ENCODE measurements at places on chromosomes 12 and 14.

DNA sequence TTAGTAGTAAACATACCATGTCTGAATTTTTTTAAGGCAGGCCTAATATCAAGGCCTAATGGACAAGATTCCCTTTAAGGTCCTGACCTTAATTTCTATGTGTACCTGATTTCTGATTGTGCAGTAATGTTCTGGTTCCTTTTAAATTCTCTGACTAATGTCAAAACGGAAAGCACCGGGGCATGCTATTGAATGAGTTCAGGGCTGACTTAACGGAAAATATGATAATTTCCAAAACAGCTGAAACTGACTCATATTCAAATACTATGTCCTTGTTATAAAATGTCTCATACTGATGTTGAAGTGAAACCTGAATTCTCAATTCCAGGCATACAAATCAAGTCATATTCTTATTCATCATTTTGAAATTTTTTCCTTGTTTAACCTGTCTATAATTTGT is 6.7 kb downstream of the TAS2R43 start:
- DNase-seq: no peak

DNA sequence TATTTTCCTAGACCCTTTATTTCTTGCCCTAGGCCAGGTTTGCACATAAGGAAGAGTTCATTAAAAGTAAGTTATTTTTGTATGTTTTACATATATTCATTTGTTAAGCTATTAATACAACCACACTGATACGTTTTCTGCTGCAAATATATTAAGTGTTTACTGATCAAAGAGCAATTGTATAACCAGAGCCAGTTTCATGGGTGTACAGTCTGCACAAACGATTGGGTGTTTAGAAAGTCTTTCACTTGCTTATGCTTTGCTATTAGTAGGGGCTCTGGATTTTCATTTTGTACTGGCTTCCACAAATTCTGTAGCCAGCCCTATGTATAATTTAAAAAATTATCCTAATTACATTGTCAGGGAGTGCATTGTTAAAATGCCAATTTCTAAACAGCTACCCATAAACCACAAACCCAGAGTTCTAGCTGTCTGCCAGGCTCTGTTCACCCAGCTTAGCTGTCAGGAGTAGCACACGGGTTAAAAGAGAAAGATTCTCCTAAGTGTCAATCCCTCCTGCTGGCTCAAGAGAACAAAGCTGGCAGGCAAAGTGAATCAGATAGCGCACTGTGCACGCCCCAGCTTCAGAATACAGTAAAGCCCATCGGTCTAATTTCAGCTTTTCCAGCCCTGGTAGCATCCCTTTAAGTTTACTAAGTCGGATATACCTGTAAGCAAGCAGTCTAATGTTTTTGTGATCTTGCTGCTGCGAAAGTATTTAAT is 151.0 kb upstream of the LMO3 start:
- DNase-seq: no peak

- no peak for DNase-seq
These were observed 133.0 kb downstream of the KIF26A start for GRCh38 chr14:104271391-104271790.

DNA sequence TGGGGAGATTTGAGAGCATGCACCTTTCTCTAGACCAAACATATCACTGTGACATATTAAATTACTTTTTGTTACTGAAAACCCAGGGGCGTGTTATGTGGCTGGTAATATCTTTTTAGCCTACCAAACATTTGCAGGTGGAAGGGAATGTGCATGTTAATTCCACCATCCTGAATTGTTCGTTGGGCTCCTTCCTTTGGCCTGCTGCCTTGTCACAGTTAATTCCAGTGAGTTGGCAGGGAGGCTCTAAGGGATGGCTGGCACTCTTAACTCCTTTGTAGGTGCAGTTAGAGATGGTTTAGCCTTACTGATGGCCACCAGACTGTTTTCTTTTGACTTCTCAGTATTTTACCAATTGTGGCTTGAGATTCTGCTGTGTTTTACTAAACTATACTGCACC is 64.5 kb downstream of the DIP2B start:
- no peak for DNase-seq

GRCh38 chr14:74712499-74713394 is at the start of the genes AREL1 and FCF1:
TSS of gene AREL1 (minus strand) at chr14:74713080. CDS start at chr14:74685615, 27,465 bp downstream.
TSS of gene FCF1 (plus strand) at chr14:74713144. CDS start at chr14:74713198, 54 bp downstream.
- peak; percentile 83 for DNase-seq

- DNase-seq: no peak
These were observed 8.3 kb downstream of the CPNE6 start for GRCh38 chr14:24079491-24080141.

DNA sequence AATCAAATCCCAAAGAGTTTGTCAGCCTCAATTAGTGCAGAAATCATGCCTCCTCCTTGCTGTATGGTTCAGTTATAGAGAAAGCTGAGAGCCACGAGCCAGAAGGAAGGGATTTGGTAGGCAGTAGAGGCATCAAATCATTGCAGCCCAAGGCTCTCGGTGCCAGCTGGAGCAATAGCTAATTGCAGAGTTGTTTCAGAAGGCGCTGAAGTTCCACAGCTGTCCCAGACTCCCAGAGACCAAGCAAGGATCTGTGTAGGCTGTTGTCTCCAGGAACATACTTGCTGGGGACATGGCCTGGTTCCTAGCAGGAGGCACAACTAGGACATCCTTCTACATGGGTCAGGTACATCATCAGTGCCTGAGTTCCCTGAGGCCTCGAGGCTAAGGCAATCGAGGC is 80.4 kb upstream of the WSCD2 start:
- DNase-seq: no peak

- peak; percentile 13 for DNase-seq
These were observed 63.8 kb downstream of the FBXO33 start for GRCh38 chr14:39368261-39368959.

- no peak for DNase-seq
These were observed 350.1 kb upstream of the ATP2B1 start for GRCh38 chr12:90058704-90059103.

GRCh38 chr12:47378907-47379306 is 299.1 kb upstream of the AMIGO2 start:
- DNase-seq: no peak

DNA sequence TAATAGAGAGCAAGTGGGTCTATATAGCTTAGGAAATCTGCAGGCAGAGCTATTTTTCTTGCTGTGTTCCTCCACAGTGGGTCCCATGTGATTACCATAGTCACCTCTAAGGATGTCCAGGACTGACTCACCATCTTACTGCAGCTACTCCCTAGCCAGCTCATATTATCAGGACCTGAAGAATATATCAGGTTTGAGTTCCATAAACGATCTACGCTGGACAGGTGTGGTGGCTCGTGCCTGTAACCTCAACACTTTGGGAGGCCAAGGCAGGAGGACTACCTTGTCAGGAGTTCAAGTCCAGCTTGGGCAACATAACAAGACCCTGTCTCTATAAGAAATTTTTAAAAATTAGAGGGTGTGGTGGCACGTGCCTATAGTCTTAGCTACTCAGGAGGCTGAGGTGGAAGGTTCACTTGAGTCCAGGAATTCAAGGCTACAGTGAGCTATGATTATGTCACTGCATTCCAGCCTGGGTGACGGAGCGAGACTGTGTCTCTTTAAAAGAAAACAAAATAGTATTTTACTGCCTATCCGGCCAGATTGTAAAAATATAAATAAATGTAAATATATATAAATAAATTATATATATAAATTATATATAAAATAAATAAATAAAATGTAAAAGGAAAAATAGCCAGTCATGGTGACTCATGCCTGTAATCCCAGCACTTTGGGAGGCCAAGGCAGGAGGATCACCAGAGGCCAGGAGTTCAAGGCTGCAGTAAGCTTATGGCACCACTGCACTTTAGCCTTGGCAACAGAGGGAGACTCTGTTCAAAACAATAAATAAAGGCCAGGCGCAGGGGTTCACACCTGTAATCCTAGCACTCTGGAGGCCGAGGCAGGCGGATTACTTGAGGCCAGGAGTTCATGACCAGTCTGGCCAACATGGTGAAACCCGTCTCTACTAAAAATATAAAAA is 6.9 kb upstream of the SPRYD4 start:
- DNase-seq: no peak

Measured in CD4-positive, alpha-beta T cell treated with Interleukin-2 at 100 ng/mL for 4 hours (primary cell).